ENCODE measurements at places on chromosomes 3 and 15.
A peak's percentile ranks its signal among the peaks of the same experiment; 100 is the strongest.

DNA sequence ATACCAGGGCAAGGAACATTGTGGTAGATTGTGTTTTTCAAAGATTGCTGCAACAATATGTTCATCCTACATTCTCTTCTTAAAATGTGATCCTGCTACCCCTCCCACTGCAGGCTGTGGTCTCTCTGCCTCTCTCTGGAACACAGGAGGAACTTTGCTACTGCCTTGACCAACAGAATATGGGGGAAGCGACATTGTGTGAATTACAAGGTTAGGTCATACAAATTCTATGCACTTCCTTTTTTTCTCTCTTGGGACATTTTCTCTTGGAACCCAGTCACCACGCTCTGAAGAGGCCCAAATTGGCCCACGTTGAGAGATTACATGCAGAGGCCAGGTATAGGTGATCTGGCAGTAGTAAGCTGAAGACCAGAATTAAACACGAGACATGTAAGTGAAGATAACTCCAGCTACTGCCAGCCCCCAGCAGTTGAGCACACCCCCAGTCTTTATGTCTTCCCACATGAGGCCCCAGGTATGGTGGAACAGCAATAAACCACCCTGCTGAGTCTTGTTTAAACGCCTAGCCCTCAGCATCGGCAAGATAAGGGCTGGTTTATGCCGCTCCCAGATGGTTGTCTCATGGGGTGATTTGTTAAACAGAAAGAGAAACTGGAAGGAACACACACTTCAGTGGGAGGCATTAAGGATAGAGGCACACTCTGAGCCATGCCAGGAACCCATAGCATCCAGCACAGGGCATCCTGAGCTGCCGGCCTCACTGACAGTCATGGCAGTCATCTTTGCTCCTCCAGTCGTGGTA, 59.9 kb downstream of the FAM43A start:
- DNase-seq = no peak

- DNase-seq = no peak
These were observed 49.2 kb downstream of the SLC41A3 start for GRCh38 chr3:126034481-126035361.

DNA sequence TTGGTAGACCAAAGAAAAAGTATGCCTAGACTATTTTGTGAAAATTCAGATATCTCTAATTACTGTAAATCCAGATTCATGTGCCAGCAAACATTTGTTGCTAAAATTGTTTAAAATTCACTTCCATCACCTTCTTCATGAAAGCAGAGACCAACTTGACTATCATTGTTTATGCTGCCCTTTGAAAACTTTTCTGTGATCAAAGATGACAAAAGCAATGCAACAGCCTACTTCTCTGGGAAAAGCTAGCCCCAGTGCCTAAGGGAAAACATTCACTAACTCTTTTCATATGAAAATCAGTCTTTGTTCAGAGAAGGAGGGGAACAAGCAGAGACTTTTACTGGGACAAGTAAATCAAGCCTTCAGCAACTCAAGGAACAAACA, 178.0 kb upstream of the P2RY1 start:
- peak; percentile 55 for DNase-seq

- DNase-seq = no peak
These were observed 152.0 kb upstream of the PEX5L start for GRCh38 chr3:180188512-180189309.

DNA sequence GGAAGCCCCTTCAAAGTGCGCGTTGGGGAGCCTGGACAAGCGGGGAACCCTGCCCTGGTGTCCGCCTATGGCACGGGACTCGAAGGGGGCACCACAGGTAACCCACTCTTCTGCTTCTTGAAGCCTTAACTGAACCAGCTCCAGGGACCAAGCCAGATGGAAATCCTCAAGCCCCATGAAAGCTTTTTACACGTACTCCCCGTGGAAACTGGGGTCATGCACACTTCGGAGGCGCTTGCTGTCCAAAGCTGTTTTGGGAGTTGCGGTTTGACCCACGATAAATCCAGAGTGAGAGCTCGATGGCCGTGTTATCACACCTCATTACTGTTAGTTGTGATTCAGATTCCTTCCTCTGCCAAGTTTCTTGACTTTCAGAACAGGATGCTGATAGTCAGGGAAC, 47.5 kb downstream of the DNASE1L3 start:
- DNase-seq = no peak

Measured in hippocampal formation (tissue), 2 donors.